ENCODE measurements at places on chromosomes 12 and 14.

GRCh38 chr12:132030367-132031038 is 80.8 kb downstream of the EP400 start:
- no peak for DNase-seq

DNA sequence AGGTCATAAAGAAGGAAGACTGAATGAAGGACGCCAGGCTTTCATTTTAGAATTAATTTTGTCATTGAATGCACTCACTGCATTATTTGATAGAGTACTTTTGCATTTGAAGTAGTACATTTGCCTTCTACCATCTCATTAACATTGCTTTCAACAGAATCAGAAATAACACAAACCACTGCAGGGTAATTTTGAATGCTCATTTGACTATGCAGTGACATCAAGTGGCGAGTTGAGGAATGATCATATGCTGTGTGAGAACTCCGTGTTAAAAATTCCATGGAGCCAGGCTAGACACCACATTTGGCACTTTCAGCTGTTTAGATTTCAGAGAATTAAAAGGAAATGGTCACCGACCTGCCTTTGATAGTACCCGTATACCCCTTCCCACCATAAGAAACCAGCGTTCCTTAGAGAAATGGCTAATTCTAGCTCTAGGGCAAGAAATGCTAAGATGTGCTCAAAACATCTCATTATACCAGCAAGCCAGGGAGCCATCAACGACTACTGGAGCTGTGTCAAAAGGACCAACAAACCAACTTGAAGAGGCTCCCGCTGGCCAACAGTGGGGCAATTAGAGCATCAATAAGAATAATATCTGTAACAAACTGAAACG is 16.5 kb downstream of the HEBP1 start:
- DNase-seq: peak; percentile 20

- DNase-seq: no peak
Observed at GRCh38 chr12:27001663-27002062, 12.5 kb downstream of the TM7SF3 start.

DNA sequence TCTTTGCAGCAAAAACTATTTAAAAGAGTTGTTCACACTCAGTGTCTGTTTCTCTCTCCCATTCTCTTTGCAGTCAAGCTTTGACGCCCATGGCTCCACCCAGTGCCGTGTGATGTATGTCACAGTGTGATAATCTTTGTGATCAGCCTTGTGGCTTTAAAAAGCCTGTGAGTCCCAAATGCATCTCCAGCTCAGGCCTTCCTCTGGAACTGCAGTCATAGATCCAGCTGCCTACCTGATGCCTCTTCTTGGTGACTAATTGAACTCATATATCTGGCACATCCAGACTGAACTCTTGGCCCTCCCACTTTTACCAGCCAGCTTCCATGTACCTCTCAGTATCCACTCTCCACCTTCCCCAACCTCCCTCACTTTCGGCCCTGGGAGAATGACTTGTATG is 182.8 kb upstream of the ARHGAP5 start:
- DNase-seq: no peak

- peak; percentile 84 for DNase-seq
Observed at GRCh38 chr12:49233842-49234526, 30.9 kb upstream of the TUBA1C start.

DNA sequence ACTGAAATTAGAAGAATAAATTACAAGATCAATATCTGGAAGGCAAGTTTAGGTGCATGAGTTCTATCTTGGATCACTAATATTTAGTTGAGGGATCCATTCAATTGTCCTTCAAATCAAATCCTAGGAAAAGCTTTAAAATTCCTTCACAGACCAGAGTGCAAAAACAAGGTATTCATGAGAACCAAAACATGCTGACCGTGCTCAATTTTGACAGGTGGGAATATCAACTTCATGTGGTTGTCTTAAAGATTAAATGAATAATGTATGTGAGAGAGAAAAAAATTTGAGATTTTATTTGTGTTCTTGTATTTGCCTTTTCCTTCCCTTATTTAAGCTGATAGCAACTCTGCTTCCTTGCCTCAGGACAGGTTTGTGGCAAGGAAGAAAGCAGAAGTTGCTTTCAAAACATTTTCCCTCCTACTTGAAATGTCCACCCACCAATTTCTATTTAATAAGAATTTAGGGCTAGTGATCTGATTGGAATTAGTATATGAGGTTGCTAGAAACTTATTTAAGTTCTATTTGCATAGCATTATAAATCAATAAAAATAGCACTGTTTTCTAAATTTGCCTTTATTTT is 4.9 kb upstream of the PPP1R12A start:
- no peak for DNase-seq

- no peak for DNase-seq
Observed at GRCh38 chr12:62947364-62947763, 12.4 kb upstream of the PPM1H start.

DNA sequence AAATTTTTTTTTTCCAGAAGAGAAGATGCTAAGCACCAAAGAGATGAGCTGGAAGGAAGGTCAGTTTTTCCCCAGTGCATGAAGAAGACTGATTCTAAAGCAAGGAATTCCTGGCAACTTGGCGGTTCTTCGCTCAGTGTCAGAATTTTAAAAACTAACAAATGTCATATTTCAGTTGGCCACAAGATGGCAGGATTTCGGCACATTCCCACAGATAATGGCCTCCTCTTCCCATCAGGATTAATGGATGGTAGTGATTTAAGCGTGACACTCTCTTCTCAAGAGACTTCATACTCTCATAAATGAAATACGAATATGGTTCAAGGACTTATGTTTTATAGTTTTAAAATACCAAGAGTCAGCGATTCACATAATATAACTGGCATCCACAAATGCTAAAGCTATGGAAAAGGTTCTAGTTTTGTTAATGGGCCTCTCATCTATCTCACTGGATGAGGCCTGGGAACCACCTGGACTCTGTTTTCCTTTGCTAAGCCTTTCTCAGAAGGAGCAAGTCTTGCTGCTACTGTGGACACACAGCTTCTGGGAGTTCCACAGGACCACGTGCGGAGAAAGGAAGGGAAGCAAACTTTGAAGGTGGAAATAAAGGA is 46.1 kb upstream of the PTPRO start:
- peak; percentile 37 for DNase-seq

- no peak for DNase-seq
Observed at GRCh38 chr12:12786351-12786705, 869 bp downstream of the APOLD1 start.

GRCh38 chr12:59040043-59040442 is 119.7 kb upstream of the LRIG3 start:
- no peak for DNase-seq

DNA sequence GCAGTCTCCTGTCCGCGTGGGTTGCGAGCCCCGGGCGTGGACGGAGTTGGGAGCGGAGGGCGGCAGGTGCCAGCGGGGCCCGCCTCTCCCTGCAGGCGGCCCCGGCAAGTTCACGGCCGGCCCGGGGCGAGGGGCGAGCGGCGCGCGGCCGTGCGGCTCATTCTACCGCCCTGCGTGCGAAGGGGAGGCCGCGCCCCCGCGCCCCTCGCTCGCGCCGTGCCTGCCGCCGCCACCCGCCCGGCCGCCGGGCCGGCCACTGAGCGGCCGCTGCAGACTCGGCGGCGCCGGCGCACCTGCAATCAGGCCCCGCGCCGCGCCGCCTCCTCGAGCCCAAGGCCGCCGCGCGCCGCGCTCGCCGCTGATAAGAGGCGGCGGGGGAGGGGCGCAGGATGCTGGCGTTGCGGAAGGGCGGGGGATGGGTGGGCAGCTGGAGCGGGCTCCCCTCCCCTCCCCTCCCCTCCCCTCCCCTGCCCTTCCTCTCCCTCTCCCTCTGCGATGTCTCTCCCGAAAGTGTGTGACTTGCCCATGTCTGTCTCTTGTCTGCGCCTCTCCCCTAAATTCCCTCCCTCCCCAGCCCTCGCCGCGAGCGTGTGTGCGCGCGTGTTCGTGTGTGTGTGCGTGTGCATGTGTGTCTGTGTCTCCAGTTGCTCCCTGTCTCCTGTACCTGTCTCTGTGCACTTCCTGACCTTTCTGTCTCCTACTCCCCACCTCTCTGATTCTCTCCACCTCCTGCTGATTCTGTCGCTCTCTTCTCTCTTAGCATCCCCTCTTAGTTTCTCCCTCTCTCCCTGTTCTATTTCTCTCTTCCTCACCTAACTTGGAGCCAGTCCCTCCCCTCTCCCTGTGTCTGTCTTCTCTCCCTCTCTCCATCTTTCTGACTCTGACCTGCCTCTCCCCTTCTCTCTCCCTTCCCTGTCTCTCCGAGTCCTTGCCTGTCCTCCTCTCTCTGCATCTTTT is 768.1 kb upstream of the TBX3 start:
- peak; percentile 91 for DNase-seq

DNA sequence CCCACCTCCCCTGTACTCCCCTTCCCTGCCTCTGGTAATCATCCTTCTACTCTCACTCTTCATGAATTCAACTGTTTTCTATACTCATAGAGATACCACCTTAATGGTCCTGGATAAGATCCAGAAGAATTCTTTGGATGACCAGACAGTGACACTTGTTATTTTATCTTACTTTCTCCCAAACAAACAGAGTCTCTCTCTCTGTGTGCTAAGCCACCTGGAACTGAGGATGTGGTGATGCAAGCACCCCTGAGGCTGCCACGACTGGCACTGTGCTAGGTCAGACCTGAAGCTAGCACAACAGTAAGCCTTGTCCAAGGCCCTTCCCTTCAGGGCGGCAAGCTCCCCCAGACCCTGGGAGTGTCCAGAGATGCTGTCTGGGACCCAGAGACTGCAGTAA is 250.2 kb downstream of the C12orf50 start:
- DNase-seq: no peak

DNA sequence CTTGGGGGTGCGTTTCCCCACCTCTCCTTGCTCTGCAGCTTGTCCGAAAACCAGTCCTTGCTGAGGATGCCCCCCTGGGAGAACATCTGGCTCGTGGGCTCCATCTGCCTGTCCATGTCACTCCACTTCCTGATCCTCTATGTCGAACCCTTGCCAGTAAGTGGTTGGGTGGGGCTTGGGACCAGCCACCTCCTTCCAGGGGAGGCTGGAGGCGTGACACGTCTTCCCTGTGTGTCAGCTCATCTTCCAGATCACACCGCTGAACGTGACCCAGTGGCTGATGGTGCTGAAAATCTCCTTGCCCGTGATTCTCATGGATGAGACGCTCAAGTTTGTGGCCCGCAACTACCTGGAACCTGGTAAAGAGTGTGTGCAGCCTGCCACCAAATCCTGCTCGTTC is 57.5 kb downstream of the ANAPC7 start:
- DNase-seq: no peak

DNA sequence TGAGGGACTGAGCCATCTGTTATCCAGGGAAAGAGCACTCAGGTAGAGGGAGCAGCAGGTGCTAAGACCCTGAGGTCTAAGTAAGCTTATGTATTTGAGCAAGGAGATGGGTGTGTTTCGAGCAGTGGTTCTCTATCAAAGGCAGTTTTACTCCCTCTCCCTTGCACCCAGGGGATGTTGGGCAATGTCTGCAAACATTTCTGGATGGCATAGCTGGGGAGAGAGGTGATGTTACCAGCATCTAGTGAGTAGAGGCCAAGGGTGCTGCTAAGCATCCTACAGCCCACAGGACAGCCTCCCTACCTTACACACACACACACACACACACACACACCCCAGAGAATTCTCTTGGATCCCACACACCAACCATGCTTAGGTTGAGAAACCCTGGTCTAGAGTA is 221.0 kb upstream of the PWP1 start:
- DNase-seq: no peak

- DNase-seq: no peak
Observed at GRCh38 chr12:7096979-7097378, 4.7 kb upstream of the C1R start.

DNA sequence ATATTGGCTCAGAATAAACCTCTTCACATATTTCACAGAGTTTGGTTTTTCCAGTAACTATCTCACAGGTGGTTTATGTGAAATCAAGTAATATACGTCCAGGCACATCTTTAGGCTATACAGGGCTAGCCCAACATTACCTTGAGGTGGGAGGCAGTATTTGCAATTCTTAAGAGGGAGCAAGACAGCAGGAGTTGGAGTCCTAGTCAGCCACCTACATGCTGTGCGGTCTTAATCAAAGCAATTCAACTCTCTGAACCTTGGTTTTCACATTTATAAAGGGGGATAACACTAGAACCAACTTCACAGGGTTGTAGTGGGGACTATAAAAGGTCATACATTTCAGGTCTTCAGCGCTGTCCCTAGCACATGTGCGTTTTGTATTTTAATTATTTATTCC is 73.5 kb upstream of the FICD start:
- no peak for DNase-seq

- DNase-seq: no peak
Observed at GRCh38 chr12:49604856-49605255, 583 bp downstream of the FAM186B start.

GRCh38 chr14:91897106-91897701 is 29.9 kb upstream of the TC2N start:
- no peak for DNase-seq

All from BE2C (cell line).